ENCODE measurements at places on chromosomes 4 and X.

GRCh38 chr4:173505924-173506518 is 24.0 kb downstream of the HAND2 start:
- peak; percentile 34 for DNase-seq

DNA sequence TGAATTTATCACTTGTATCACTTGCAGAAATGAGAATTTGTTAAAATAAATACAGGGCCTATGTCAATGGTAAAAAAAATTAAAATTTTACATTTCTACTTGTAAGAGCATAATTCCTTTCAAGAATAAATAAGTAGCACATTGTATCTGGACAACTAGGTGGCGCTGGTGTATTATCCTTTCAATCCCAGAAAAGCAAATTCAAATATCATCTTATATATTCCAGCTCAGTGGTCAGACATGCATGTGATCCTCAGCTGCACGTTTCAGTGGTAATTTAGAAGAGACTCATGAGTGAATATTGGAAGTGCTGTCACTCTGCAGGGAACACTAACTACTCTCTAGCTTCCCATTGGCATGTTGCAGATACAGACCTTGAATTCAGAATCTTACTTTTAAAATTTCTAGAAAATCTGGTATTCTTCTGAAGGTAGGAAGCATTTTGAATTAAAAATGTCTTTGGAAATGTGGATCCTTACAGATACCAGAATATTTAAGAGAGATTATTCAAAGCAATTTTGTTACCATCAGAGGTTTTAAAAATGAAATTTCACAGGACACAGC is 1414.7 kb upstream of the TENM3 start:
- DNase-seq, result peak; percentile 70

GRCh38 chr4:165048170-165048569 is 5.5 kb upstream of the TRIM75 start:
- DNase-seq, result no peak

- no peak for DNase-seq
These were observed 277.5 kb downstream of the FBXW7 start for GRCh38 chr4:152258391-152258790.

DNA sequence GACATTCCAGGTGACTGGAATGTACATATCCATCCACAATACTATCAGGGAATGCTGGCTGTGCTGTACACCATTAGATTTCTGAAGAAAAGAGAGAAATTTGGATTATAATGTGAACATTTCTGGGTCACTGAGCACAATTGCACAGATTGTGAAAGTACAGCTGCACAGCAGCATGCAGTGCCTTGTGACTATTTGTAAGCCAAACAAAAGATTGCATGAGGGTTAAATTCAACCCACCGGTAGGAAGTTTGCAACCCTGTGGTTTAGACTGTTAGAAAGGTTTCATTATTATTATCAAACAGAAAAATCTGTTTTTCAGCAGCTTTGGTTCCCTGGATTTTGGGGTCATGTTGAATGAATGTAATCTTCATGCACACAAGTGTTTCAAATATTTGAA is 24.5 kb downstream of the DDIT4L start:
- DNase-seq, result no peak

DNA sequence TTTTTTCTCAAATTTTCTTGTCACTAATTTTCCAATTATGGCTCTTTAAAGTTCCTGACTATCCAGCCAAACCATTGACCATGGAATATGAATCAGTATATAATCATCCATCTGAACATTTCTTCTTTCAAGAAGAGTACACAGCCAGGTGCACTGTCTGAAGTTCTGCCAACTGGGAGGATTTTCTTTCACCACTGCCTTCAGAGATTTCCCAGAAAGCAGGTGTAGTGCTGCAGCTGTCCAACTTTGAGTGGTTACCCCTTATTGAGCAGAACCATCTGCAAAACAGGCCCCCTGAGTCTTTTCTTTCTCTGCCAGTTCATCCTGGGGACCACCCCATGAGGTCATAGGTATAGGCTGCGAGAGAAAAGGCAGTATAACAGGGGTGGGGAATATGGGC is 1213.2 kb downstream of the RAPGEF2 start:
- DNase-seq, result peak; percentile 12

DNA sequence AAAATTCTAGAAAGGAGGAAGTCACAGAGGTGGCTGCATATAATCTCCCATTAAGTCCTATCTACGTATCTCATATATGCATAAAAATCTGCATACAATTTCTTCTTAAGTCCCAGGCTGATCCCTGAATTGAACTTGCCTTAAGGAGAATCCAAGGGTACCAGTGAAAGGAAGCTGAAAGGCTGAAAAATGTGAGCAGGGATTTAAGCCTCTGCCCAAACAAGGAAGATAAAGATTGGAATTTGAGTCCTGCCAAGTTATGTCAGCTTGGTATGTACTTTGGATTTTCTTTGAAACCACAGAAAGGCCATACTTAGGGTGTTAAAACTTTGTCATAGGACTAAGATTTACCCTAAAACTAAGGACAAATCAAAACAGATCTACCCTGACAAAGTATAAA is 26.5 kb upstream of the GEMIN8 start:
- DNase-seq, result no peak

DNA sequence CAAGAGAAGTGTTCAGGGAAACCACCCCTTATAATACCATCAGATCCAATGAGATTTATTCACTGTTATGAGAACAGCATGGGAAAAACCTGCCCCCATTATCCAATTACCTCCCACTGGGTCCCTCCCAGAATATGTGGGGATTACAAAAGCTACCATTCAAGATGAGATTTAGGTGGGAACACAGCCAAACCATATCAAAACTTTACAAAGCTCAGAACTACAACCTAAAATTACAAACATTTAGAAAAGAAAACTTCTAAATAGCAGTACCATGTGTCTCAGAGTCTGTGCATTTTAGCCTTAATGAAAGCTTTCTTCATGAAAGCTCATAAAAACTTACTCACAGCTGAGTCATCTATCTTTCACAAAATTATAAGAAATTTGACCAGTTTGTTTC is 1442.8 kb upstream of the PCDH7 start:
- no peak for DNase-seq

- no peak for DNase-seq
These were observed 33.8 kb upstream of the EGFL6 start for GRCh38 chrX:13535376-13536165.

GRCh38 chrX:125444659-125445058 is 125.0 kb downstream of the TEX13C start:
- DNase-seq, result no peak

- peak; percentile 59 for DNase-seq
These were observed 18.7 kb upstream of the TMEM192 start for GRCh38 chr4:165131247-165131832.

DNA sequence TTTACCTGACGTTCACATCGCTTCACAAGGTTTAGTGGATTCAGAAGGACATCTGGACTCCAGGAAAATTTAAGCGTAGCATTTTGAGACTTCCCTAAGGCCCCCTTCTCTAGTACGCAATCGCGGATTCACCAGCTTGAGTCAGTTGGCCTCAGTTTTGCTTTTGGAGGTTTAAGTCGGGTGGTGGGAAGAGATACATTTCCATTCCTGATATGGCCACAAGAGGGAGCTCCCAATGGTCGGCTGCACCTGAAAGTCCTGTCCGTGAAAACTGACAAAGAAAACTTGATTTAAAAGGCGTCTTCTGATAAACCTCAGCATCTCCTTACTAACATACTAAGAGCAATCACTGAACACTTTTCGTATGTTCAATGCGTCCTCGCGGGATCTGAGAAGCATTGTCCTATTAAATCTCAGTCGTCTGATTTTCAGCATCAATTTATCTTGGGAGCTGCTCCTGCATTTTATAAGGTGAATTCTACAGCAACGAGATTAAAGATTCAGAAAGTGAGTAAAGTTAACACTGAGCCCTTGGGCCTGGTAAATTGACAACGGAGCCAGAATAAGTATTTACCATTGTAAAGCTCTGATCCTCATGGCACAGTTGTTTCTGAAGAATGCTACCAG is 50.6 kb downstream of the LGI2 start:
- peak; percentile 52 for DNase-seq

GRCh38 chrX:134683351-134684005 is 25.2 kb upstream of the PLAC1 start:
- peak; percentile 87 for DNase-seq

DNA sequence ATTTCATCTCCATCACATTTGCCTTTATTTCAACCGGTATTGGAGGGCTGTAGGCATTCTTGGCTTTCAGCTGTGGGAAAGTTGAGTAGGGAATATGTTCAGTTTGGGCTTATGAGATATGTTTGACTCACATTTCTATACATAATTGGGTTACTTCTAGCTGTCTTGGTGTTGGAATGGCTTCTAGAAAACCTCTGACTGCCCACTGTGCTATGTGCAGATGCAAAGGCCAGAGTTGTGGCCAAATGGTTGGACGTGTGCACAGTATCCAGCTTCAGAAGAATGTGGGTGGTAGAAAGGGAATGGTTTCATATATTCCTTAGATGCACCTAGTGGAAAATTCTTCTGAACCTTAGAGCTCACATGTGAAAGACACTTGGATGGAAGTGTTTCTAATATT is 92.6 kb upstream of the H2AZ1 start:
- DNase-seq, result no peak

DNA sequence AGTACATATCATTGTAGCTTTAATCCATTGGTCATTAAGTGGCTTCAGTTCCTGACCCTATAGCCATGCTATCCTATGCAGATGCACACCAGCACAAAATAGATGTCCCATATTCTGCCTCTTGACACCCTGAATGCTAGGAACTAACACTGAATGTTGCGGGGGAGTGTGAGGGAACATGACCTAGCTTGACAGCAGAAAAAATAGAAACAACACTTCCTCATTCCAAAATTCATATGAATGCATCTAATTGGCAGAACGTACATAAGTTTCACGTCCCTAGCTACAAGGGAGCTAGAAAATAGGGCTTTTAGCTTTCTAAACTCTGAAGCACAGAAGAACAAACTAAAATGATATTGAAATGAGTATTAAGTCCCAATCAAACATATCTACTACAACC is 14.4 kb upstream of the DCAF8L1 start:
- no peak for DNase-seq

GRCh38 chr4:189092581-189092980 is 848.1 kb upstream of the FRG1 start:
- DNase-seq, result no peak

GRCh38 chr4:43987331-43987944 is 461.2 kb downstream of the KCTD8 start:
- DNase-seq, result no peak

GRCh38 chr4:74527049-74527448 is 82.1 kb downstream of the AREG start:
- DNase-seq, result no peak

GRCh38 chr4:155582971-155583437 is 83.6 kb upstream of the GUCY1A1 start:
- no peak for DNase-seq

GRCh38 chr4:48041535-48042137 is 25.1 kb downstream of the NIPAL1 start:
- DNase-seq, result no peak

DNA sequence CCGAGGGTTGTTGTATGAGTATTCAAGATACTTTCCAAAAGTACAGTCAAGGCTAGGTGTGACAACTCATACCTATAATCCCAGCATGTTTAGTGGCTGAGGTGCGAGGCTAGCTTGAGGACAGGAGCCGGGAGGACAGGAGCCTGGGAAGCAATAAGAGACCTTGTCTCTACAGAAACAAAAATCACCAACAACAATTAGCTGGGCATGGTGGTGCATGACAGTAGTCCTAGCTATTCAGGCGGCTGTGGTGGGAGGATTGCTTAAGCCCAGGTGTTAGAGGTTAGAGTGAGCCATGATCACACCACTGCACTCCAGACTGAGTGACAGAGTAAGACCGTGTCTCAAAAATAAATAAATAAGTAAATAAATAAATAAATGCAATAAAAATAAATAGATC is 91.6 kb downstream of the TLL1 start:
- no peak for DNase-seq

DNA sequence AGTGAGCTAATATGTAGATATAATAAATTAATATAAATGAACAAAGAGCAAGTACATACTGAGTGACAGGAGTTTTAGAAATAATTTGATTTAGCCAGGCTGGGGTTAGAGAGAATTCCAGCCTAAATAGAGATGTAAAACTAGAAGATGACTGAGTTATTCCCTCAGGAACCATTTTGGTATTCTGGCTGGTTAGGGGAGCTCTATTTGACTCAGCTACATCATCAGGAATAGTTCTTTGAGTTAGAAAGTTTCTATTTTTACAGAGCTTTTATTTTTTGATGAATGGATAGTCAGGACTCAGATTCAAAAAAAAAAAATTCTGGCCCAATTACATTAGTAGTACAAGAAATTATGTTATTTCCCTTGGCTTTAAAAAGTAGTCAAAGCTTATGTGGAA is 180.4 kb upstream of the MID1 start:
- no peak for DNase-seq

GRCh38 chr4:24956091-24956490 is 43.2 kb upstream of the CCDC149 start:
- DNase-seq, result no peak

- no peak for DNase-seq
These were observed 11.9 kb upstream of the DCAF4L1 start for GRCh38 chr4:41969671-41970070.

GRCh38 chrX:138191998-138192397 is 519.5 kb downstream of the FGF13 start:
- DNase-seq, result peak; percentile 5

- DNase-seq, result no peak
These were observed 665 bp upstream of the LRPAP1 start for GRCh38 chr4:3532751-3533422.

- no peak for DNase-seq
These were observed 105.8 kb upstream of the CBR4 start for GRCh38 chr4:169115897-169116254.

DNA sequence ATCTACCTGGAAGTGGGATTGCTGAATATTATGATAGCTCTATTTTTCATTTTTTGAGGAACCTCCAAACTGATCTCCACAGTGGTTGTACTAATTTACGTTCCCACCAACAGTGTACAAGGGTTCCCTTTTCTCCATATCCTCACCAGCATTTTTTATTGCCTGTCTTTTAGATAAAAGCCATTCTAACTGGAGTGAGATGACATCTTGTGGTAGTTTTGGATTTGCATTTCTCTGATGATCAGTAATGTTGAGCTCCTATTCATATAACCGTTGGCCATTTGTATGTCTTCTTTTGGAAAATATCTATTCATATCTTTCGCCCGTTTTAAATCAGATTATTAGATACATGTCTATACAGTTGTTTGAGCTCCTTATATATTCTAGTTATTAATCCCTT is 101.8 kb downstream of the RASGEF1B start:
- DNase-seq, result no peak

DNA sequence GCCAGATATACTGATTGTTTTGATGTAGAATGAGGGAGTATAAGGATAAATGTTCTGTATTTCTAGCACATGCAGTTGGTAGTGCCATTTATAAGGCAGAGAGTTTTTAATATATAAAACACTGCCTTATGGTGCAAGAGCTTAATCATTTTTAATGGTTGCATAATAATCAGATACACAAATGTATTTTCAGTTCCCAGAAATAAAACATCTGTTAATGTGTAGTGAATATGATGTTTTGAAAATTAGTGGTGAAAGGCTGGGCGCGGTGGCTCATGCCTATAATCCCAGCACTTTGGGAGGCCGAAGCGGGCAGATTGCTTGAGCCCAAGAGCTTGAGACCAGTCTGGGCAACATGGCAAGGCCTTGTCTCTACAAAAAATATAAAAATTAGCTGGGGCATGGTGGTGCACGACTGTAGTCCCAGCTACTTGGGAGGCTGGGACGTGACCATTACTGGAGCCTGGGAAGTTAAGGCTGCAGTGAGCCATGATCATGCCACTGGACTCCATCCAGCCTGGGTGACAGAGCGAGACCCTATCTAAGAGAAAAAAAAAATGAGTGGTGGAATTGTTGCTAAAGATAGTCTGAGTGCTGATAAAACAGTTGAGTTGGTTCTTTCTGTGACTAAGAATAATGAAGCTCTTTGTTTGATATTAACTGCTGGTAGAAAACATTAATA is 29.3 kb downstream of the CLCN3 start:
- DNase-seq, result no peak

- no peak for DNase-seq
These were observed 32.6 kb downstream of the RELL1 start for GRCh38 chr4:37653601-37654000.

Measured in NCI-H1092 treated with DMSO at 0.1 percent for 48 hours (cell line).